Suppressor macrophage (primary cell): ENCODE measurements at places on chromosomes 4 and X.
A peak's percentile ranks its signal among the peaks of the same experiment; 100 is the strongest.

DNA sequence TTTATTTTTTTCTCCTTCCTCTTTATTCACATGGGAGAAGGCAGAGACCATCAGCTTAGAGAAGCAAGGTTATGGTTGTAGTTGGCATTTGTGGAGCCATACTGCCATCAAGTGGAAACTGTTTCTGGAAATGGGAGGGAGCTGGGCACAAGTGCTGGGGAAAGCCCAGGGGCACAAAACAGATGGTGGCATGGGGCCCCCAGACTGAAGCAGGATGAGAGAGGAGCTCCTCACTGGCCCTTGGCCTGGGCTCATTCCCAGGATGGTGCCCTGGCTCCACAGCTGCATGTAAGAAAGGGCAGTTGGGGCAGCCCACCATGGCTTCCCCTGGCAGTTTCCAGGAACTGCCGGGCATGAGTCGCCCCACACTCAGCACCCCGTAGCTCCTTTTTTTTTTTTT lies 59.2 kb downstream of the NBDY start:
- no peak for DNase-seq

- no peak for DNase-seq
Measured at GRCh38 chrX:72073633-72074032, 58.1 kb downstream of the RTL5 start.

DNA sequence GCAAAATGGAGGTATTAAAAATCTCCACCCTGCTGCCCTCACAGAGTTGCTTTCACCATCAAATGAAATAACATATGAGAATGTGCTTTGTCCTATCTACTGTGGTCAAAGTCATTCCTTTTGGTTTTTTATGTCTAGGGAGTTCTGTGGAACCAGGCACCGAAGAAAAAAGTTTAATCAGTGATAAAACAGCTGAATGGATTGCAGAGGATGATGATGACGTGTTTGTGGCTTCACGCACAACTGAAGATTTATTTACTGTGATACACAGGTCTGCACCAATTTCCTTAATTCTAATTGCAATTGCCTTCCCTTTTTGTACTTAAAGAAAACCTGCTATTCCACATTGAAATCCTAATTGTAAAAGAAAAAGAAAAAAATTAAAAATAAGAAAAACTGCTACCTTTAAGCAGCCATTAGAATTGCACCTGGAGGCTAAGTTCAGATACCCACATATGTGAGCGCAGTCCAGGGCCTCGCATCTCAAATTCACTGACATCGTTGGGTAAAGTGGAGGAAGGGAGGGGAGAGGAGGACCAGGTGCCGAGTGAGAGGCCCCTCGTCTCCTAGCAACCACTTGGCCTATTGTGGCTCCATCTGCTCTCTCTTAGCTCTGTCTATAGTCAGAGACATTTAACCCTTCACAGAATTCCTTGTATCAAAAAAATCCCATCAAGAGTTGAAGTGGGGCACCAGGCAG lies 10.5 kb upstream of the RTL5 start:
- DNase-seq: no peak

GRCh38 chrX:153779891-153780677 lies 757 bp upstream of the SRPK3 start:
- peak; percentile 17 for DNase-seq

DNA sequence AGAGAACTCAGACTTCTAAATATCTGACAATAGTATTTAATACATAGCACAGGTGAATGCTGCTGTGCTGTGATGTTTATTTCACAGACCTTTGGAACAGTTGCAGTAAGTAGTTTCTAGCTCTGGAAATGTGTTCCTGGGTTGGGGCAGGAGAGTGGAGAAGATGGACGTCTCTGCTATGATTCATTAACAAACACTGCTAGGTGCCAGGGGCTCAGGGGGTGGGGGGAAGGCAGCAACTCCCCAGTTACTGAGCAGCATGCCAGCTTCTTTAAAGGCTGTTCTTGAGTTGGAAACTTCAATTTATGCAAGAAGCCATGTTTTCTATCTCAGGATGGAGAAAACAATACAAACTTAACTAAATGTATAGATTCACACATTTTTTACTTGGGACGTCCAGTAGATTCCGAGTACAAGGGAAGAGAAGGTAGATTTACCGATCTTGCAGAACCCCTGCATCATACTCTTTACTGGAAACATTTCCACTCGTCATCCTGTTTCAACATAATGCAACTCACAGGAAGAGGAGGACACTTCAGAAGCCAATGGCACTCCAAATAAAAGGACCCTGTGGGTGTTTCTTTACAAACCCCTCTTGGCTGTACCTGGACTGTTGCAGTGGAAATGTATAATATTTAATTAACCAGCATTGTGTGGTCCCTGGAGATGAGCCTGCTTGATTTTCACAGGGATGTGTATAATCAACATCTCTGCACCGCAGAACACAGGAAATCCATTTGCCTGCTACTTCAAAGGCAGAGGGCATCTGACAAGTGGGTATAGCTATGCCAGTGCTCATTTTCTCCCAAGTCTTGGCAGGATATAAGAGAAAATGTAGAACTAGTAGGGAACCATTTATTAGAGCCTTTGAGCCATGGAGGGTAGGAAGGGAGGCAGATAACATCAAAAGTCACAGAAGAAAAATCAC lies 171.4 kb downstream of the SH3KBP1 start:
- DNase-seq: no peak

- DNase-seq: peak; percentile 73
Measured at GRCh38 chr4:140012688-140013486, 141.1 kb downstream of the MAML3 start.

DNA sequence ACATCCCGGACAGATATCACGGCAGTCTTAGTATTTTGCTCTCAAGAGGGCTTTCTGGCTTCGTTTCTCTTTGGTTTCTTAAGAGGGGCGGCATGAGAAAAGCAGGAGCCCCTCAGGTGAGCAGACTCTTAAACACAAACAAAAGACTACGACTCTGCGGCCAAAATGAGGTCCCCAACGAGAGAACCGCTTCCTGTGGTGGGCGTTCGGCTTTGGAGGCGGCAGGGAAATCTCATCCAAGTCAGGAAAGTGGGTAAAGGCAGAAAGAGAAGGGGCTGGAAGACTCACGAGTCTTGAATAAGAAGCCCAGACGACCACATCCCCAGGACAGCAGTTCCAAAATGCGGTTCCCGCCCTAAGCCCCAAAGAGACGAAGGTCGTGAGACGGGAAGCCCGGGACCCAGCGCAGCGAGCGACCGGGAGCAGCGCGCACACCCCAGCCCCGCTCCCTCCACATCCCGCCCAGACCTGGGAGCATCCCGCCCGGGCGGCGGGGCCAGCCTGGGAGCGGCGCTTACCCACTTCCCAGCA lies 409 bp downstream of the UGDH start:
- peak; percentile 19 for DNase-seq

DNA sequence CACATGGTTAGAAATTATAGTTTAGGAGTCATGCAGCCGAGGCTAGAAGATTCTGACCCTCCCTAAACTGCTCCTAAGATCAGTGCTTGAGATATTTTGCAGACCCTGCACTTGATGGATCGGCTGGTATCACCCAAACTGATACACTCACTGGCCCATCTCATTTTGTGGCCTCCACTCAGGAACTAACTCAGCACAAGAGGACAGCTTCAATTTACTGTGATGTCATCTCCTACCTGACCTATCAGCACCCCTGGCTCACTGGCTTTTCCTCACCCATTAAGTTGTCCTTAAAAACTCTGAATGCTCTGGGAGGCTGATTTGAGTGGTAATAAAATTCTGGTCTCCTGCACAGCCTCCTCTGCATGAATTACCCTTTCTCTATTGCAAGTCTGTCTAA lies 450.9 kb downstream of the PCDH10 start:
- DNase-seq: no peak

GRCh38 chrX:37454537-37455285 lies 105.5 kb downstream of the PRRG1 start:
- no peak for DNase-seq

- DNase-seq: no peak
Measured at GRCh38 chr4:3745886-3746656, 20.1 kb upstream of the ADRA2C start.

GRCh38 chr4:93080316-93080715 lies 748.2 kb upstream of the ATOH1 start:
- no peak for DNase-seq

GRCh38 chrX:73867144-73867543 lies 304.1 kb downstream of the CHIC1 start:
- DNase-seq: no peak

DNA sequence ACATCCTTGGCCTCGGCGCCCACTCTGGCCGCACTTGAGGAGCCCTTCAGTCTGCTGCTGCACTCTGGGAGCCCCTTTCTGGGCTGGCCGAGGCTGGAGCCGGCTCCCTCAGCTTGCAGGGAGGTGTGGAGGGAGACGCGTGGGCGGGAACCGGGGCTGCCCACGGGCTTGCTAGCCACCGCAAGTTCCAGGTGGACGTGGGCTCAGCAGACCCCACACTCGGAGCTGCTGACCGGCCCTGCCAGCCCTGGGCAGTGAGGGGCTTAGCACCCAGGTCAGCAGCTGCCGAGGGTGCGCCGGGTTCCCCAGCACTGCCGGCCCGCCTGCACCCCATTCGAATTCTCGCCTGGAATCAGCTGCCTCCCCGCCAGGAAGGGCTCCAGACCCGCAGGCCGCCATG lies 1892.3 kb upstream of the PCDH7 start:
- DNase-seq: no peak

DNA sequence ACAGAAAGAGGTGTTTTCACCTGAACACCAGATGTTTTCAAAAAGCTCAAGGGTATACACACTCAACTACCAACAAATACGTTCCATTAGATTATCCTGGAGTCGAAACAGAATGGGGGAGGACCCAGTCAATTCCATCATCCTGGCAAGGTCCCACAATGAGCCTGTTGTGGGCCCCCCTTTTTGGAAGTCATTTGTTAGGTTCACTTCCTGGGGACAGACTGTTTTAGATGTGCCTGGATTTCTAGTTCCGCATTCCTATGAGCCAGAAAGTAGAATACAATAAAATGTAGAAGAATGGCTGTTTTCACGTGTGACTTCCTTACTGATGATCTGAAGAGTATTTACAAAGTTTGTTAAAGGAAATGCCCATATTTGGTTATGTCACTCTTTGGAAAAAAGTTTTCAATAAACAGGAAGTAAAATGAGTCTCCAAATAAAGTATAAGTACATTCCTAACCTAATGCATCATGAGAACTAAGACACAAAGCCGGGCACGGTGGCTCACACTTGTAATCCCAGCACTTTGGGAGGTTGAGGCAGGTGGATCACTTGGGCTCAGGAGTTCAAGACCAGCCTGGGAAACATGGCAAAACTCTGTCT lies 192.5 kb downstream of the MAML3 start:
- peak; percentile 53 for DNase-seq

DNA sequence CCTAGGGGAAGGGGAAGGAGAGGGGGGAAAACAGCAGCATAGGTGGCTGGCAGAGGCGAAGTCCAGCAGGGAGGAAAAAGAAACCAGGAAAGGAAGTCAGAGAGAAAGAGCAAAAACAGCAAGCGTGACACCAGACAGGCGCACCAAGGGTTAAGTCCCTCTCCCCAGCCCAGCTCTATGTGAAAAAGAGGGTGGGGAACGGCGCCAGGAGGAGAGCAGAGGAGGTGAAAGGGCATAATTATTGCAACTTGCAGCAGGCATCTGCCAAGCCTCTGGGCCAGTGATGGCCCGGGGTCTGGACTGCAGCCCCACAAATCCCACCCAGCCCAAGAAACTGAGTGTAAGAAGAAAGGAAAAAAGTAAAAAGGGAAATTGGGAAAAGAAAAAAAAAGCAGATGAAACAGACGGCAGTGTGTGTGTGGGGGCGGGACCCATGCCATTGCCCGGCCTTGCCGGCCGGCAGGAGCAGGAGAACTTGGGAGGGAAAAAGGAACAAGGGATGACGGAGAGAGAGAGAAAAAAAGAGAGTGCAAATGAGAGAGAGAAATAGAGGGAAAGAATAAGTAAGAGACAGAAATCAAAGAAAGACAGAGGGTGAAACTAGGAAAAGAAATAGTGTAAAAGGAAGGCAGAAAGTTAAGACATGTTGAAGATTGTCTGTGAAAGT lies 14.1 kb upstream of the RHOXF2 start:
- peak; percentile 4 for DNase-seq

GRCh38 chrX:151878574-151878973 lies 34.1 kb upstream of the MAGEA4 start:
- DNase-seq: no peak

DNA sequence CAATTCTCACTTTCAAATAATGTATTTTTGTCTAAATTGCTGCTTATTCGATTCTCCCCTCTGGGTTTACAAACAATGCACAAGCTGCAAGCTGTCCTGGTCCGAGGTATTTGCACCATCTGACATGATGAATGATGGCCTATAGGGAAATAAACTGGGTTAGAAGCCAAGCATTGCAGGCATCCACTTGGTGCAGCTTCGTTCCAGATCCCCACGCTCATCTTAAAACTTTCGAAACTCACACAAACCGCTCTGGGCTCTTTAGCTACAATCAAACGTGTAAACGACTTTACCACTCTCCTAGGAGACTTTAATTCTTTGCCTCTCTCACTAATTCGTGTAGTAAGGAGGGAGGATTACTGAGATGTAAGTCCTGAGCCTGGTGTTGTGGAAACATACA lies 19.0 kb downstream of the PHKA2 start:
- no peak for DNase-seq

DNA sequence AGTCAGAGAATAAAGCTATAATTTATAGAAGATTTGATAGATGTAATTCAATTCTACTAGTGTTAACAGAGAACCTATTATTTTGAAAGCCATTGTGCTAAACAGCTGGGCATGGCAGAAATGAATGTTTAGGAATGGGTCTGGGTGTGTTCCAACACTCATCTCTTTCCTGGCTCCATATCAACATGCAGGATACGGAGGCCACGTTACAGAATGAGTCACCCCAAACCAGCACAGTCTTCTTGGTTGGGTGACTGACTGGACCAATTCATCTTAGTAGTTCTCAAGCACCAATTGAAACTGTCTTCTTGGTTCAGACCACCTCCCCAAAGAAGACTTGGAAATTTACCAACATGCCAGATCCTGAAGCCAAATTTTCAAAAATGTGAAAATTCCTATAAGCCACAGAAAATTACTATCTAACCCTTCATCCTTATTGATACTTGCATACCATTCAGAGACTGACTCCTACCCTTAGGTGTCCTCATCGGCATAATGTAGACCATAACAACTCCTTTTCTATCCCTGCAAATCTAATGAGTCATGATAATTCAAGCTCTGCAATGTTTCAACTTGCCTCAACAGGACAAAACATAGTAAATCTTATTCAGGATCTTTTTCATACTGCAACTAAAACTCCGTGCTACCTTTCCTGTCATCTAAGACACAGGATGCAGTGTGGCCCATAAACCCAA lies 52.0 kb upstream of the ATOH1 start:
- DNase-seq: no peak

DNA sequence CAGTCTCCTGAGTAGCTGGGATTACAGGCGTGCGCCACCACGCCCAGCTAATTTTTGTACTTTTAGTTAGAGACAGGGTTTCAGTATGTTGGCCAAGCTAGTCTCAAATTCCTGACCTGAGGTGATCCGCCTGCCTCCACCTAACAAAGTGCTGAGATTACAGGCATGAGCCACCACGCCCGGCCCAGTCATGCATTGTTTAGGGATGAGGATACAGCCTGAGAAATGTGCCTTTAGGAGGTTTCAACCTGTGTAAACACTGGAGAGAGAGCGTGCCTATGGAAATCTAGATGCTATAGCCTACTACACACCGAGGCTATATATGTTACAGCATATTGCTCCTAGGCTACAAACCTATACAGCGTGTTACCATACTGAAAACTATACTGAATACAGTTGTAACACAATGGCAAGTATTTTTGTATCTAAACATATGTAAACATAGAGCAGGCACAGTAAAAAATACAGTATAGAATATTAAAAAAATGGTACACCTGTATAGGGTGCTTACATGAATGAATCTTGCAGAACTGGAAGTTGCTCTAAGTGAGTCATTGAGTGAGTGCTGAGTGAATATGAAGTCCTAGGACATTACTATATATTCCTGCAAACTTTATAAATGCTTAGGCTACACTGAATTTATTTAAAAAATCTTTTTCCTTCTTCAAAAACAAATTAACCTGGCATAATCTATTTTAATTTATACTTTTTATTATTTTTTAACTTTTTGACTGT lies 588.2 kb upstream of the ADGRL3 start:
- DNase-seq: no peak
